ENCODE measurements at places on chromosomes 6 and 20. TPM values are rescaled to one million over a fixed set of nuclear protein-coding genes. Genes with fewer than 3 reads are reported as not detected.

GRCh38 chr6:89503641-89504040, 70.7 kb downstream of the ANKRD6 start:
- no peak for DNase-seq

The CALHM6 gene
- 3.6 TPM for polyA plus RNA-seq

- no peak for DNase-seq
Measured at GRCh38 chr6:100504786-100505737, 40.3 kb upstream of the SIM1 start.

- no peak for DNase-seq
Measured at GRCh38 chr6:95589826-95590570, 12.7 kb downstream of the MANEA start.

DNA sequence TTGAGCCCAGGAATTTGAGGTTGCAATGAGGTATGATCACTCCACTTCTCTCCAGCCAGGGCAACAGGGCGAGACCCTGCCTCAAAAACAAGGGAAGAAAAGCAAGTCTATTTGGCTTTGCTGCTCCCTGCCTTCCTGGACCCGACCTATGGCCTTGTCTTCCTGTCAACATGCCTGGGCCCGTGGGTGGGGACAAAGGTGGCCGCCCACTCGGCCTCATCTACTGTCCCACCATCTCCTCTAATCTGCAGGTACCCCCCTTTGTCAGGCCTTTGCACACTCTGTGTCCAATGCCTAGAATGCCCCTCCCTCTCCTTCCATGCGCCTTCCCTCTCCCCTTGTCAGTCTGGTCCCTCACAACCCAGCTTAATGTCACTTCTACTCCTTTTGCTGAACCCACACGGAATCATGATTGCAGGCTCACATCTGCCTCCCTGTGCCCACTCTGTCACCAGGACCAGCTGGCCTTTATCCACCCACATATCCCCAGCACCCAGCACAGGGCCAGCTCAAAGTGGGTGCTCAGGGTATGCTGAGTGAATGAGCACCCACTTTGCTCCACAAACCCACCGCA, 40.3 kb downstream of the MDFI start:
- no peak for DNase-seq

DNA sequence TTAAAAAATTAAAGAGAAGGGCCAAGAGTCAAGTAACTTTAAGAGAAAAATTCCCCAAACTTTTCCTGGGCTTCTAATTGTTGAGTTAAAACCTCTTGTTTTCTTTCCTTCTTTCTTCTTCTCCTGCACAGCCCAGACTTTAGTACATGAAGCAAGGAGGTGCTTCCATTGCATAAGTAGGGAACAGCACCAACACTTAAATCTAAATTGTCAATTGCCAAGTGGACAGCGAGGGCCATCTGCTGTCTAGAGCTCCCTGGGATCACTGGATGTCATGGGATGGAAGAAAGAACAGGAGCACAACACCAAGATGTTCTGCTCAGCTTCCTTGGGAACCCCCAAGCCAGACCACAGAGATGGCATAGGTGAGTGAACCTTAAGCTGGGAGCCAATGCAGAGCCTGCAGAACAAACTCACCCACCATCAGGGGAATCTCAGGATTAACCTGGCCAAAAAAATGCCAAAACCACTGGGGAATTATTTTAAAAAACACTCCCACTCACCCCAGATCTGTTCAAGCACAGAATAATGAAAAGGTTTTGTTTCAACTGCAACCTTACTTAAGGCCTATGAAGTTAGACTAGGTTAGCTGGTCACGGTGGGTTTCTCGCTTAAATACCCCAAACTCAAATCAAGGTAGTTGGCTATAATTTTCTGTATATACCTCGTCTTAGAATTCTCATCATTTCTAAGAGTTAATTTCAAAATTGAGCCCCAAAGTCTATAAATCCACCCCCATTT, 67.8 kb downstream of the TNFRSF21 start:
- DNase-seq = no peak

- DNase-seq = no peak
Measured at GRCh38 chr6:138722425-138723371, 50.9 kb upstream of the CCDC28A start.
